ENCODE measurements at places on chromosomes 6 and 20. TPM values are rescaled to one million over a fixed set of nuclear protein-coding genes. Genes with fewer than 3 reads are reported as not detected.

DNA sequence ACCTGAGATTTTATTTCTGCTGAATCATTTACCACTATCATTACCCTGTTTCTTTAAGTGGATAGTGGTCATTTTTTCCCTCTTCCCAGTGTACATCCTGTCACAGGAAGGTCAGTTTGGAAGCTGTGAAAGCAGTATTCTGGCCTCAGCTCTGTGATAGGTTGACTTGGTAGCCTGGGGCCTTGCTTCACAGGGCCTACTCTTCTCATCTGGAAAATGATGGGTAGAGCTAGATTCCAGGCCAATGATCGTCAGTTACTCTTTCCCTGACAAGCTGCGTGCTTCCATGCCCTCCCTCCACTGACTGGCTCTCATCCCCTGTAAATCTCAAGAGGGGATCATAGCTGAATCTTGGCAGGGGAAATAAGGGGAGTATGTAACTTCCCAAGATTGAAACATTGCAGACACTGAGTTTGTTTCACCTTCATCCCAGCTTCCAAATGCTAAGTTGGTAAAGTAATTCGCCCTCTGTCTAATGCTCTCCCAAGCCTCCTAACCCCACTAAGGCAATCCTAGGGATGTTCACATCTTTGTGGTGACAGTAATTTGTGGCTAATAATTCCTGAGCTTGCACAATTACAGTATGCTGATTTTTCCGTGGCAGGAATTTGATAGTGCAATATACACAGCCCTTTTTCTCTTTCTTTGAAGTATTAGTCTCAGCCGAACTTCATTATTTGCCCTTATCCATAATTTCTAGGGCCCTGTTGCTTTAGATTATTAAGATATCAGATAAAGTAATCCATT is 51.2 kb downstream of the VAPB start:
- no peak for DNase-seq

DNA sequence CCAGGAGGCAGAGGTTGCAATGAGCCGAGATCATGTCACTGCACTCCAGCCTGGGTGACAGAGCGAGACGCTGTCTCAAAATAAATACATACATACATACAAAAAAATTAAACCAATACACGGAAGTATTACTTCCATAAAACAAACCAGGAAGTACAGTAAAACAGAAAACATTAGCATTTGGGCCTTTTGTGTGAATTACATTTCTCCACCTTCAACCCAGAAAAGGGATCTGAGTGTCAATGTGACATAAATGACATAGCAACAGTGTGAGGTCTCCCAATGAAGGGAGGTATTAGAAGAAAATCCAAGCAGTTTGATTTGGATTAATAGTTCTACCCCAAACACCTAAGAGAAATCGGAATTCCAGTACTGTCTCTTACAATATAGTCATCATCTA is 10.1 kb downstream of the CSNK2A1 start:
- no peak for DNase-seq

The FAM217A gene
- not detected for total RNA-seq

The COL12A1 gene
- total RNA-seq, result 0.06 TPM

The PSORS1C2 gene
- total RNA-seq, result not detected

The BAK1 gene
- 57.0 TPM for total RNA-seq

The RAMACL gene
- 1.2 TPM for total RNA-seq

Measured in activated naive CD4-positive, alpha-beta T cell treated with anti-CD3 and anti-CD28 coated beads, Interleukin-2, amount 50 U/mL, for 72 hours (primary cell).